ENCODE measurements at places on chromosomes 2 and 18. TPM values are rescaled to one million over a fixed set of nuclear protein-coding genes. Genes with fewer than 3 reads are reported as not detected.

Gene PROKR1
- not detected for total RNA-seq

Gene GKN2
- total RNA-seq: not detected

Gene GPATCH11
- 9.4 TPM for total RNA-seq

Gene NETO1
- 2.0 TPM for total RNA-seq

Gene OSR1
- total RNA-seq: 2.2 TPM

Gene SERPINB12
- total RNA-seq: not detected

Gene NPAS2
- total RNA-seq: 34.8 TPM

DNA sequence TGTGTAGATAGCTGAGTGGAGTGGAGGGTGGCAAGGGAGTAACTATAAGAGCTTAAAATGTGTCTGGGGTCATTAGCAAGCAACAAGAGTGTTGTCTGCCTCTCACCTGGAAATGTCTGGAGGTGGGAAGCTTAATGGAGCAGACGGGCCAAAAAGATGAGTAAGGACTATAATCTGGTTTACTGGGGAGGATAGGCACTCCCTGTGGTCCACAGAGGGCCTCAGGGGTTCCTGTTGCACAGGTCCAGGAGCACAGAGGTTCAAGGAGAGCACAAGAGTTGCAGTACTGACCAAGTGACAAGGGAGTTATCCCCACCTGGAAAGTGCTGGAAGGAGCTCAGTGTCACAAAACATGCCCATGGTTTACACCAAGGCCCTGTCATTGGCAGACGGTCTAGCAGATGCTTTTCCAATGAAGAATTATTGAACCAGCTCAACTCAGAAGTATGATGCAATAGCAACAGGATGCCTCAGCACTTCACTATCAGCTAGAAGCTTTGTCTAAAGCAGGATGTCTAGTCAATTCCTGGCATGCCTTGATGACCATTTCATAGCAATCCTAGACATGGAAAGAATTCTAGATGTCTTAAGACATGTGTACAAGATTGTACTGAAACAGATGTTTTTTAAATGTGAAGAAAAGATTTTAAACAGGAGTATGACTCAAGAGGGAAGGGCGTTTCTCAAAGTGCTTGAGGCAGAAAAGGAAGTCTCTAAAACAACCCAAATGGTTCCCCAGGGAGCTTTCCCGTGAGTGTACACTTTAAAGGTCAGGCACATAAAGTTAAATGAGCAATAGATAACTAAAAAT lies 62.9 kb upstream of the SERPINE2 start:
- DNase-seq: peak; percentile 63

DNA sequence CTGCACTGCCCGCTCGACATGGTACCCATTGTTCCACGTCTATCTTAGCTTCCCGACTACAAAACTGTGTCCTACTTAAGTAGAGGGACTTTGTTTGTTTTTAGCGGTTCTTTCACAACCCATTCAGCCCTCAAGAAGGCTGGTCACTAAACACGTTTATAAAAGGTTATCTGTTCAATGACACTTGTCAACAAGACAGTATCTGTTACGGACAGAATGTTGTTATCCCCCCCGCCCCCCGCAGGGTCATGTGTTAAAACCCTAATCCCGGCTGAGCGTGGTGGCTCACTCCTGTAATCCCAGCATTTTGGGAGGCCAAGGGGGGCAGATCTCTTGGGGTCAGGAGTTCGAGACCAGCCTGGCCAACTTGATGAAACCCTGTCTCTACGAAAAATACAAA lies 40.4 kb upstream of the CREG2 start:
- DNase-seq: no peak

DNA sequence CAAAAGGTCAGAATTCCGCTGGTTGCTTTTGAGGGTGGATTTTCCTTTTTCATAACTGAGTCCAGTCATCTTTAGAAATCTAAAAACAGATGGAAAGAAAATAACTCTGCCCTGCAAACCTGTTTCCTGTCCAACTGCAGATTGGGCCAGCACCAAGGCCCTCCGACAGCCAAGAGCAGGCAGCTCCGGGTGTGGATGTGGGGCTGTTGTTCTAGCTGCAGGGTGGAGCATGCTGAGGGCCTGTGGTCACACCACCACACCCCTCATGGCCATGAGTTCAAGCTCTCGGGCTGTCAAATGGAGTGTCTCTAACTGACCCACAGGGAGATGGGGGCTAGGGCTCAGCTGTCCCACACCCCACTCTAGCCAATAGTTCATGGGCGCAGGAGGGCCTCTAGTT lies 69.3 kb upstream of the BZW1 start:
- peak; percentile 69 for DNase-seq

DNA sequence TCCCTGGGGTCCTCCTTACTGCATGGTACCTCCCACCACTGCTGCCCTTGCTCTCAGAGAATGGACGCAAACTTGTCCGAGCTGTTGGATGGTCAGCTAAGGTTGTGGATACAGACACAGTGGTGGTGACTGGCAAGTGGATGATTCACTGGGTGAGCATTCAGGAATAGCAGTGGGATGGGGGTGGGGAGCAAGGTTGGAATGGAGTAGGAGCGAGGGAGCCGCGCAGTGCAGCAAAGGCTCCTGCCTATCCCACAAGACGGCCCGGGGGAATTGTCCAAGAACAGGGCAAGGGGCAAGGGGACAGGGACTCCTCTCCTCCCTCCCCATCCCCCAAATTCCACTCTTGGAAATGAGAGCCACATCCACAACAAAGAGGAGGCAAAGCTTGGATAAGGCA lies 102.2 kb downstream of the PIEZO2 start:
- DNase-seq: no peak

- DNase-seq: no peak
These were observed 245.2 kb upstream of the REG3G start for GRCh38 chr2:78780256-78780655.

GRCh38 chr2:69954084-69954483 lies 7.3 kb downstream of the ASPRV1 start:
- no peak for DNase-seq

- no peak for DNase-seq
These were observed 120.8 kb upstream of the GLI2 start for GRCh38 chr2:120614901-120615300.

GRCh38 chr2:220336771-220337170 lies 709.3 kb downstream of the SLC4A3 start:
- DNase-seq: no peak

GRCh38 chr18:41227993-41228392 lies 727.0 kb upstream of the PIK3C3 start:
- DNase-seq: no peak

- no peak for DNase-seq
These were observed 59.3 kb downstream of the AQP4 start for GRCh38 chr18:26806224-26806623.

DNA sequence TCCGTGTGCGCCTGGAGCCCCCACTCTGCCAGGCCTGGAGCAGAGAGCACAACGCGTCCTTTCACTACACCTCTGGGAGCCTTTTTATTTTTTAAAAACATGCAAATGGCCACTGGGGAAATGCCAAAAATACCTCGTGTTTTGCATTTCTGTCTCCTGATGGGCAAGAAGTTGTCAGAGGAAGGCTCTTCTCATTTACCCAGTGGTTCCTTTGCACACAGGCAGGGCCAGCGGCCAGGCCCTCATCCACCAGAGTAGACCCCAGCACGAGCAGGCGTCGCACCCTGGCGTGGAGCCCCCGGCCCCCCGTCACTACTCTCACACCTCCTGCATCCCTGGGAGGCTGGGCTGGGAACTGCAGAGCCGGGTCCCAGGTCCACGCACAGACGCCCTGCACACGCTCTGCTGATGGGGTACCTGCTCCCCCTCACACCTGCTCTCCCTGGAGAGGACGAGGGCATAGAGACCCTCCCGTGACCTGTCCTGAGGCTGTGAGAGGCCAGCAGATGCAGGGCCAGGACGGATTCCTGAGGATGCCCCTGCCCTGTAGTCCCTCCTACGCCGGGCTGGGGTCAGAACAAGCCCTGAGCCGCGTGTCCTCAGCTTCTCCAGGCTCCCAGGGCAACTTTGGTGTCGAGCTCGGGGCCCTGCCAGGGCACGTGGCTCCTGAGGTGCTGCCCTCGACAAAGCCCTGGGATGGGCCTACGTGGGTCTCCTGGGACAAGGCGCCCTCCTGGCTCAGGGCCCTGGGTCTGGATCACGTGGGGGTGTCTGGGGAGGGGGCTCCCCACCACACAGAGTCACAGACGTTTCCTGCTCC lies 65.0 kb downstream of the NFATC1 start:
- no peak for DNase-seq

DNA sequence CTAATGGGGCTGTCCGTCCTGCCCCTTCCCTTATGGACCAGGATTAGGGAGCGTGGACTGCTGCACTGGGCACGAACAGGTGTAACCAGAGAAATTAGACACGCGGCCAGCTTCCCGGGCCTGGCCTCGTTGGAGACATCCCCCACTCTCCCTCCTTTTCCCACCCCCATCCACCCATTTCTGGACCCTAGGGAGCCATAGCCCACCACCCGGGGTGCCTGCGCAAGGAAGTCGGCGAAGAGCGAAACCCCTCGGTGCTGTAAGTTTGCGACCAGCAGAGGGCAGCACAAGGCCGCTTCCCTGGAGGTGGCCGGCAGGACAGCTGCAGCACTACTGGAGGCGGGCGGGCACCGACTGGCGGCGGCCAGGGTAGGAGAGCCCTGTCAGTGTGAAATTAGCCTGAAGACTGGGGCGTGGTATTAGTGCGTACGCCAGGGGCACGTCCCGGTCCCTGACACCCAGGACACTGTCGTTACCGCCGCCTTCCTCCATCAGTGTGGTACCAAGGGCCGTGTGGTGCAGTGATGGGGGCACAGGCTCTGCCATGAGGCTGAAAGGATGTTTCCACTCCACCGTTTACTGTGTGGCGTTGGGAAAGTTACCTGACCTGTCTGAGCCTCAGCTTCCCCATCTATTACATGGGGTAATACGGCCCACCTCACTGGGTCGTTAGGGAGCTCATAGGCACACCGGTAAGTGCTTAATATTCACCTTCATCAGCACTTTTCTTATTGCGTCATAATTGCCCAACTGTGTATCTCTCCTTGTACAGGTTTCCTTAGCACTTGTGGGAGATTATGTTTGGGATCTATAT lies 36.0 kb upstream of the CD207 start:
- DNase-seq: peak; percentile 92

- peak; percentile 36 for DNase-seq
These were observed 10.6 kb upstream of the ITGB6 start for GRCh38 chr2:160210599-160211138.

DNA sequence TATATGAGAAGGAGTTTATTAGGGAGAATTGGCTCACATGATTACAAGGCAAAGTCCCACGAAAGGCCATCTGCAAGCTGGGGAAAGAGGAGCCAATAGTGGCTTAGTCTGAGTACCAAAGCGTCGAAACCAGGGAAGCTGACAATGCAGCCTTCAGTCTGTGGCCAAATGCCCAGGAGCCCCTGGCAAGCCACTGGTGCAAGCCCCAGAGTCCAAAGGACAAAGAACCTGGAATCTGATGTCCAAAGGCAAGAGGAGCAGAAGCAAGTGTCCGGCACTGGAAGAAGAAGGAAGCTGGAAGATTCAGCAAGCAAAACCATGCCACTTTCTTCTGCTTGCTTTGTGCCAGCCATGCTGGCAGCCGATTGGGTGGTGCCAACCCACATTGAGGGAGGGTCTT lies 74.3 kb upstream of the NPAS2 start:
- DNase-seq: no peak

DNA sequence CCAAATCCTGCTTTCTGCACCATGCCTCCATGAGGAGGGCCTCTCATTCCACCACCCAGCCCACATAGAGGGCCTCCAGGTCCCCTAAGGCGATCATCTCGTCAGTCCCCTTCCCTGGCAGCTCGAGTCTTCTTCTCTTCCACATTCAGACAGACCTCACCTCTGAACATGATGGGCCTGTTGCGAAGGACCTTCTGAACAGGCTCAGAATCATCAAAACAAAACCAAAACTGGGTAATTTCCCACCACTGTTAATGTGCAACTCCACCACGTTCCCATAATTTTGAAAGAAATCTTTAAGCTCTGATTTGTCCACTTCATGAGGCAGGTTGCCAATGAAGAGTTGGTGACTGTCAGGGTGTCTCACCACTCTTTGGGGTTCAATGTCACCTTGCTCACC lies 20.4 kb downstream of the ZRANB3 start:
- no peak for DNase-seq

- DNase-seq: peak; percentile 83
These were observed 28.5 kb downstream of the CIB4 start for GRCh38 chr2:26612522-26613240.

- no peak for DNase-seq
These were observed 17.0 kb downstream of the VRK2 start for GRCh38 chr2:58063641-58064040.

DNA sequence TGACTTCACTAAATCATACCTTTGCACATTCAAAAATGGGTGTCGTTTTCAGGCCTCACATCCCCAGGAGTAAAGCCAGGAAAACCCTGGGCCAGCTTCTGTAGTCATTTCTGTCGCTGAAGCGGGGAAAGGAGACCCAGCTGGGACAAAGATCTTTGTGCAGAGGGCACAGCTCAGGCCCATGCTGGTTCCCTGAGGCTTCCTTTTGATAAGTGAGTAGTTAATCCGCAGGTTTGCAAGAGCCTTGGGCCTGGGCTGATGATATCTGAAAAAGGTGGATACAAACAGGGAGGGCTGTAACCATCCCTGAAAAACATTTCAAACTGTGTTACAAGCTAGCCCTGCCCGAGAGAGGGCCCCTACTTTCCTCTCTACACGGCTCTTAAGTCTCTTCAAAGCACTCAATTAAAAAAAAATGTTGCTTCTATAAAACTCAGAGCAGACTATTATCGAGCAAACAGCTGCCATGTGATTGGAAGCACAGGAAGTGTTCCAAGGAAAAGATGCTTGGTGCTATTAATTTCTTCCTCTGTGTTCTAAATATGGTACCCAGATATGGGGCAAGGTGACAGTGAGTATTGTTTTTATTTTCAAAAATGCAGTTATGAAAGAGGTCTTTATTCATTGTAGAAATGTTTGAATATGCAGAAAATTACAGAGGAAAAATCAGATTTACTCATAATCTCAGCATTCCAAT lies 117.2 kb downstream of the LNPK start:
- no peak for DNase-seq

DNA sequence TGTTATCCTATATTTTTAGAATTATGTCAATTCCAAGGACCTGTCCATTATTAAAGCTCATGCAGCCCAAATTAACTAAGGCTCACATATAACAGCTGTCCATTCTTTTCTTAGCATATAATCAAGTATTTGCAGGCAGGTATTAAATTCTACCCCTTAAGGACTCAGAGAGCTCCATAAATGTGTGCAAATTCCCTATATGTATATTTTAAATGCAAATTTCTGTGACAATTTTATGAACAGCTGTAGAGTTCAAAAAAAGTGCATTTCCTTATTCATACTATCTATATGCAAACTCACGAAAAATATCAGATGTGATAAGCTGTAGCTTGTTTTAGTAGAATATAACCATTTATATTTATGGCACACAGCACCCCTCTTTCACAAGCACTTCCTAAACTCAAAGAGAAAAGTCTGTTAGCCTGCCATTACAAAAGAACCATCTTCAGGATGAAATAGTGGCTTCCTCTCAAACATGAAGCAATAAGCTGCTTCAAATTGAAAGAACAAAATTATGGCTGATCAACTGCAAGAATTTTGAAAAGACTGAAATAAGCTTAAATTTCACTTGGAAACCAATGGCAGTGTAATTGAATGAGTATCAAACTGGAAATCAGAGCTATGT lies 155.0 kb upstream of the REG3G start:
- DNase-seq: no peak
